ENCODE measurements at places on chromosomes 12 and 14.

- no peak for DNase-seq
Measured at GRCh38 chr14:51668870-51669269, 17.2 kb downstream of the FRMD6 start.

DNA sequence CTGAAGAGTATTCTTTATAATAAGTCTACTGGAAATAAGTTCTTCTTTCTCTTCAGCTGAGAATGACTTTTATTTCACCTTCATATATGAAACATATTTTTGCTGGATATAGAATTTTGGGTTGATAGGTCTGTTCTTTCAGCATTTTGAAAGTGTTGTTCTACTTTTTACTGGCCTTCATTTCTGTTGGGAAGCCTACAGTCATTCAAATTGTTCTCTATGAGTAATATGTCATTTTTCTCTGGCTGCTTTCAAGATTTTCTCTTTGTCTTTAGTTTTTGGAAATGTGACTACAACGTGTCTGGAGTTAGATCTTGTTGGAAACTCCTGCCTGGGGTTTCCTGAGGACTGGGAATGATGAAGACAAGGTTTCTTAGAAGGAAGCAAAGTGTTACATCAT is 10.0 kb downstream of the FGFR1OP2 start:
- DNase-seq = no peak

DNA sequence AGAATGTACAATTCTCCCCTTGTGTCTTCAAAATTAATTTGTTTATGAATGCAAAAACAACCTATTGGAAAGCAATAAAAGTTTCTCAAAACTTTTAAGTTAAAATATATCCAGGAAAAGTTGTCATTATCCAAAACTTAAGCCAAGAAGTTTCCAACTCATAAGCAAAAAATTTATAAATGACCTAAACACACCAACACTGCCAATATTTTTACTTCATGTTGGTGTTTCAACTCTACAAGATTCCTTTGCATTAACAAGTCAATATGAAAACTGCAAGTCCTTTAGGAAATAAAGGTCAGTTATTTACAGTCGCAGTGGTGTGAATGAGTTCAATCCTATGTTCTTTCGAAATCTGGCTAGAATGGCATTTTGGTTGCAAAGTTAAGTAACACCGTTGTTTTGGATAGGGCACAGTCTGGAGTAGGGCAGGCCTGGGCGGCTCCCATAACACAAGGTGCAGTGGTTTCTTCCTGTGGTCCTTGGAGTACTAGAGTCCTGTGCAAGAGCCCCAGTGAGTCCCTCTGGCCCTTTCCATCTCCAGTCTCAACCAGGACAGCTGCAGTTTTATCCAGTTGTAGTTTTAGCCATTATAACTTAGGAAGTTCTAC is 151.4 kb downstream of the MED13L start:
- DNase-seq = no peak

DNA sequence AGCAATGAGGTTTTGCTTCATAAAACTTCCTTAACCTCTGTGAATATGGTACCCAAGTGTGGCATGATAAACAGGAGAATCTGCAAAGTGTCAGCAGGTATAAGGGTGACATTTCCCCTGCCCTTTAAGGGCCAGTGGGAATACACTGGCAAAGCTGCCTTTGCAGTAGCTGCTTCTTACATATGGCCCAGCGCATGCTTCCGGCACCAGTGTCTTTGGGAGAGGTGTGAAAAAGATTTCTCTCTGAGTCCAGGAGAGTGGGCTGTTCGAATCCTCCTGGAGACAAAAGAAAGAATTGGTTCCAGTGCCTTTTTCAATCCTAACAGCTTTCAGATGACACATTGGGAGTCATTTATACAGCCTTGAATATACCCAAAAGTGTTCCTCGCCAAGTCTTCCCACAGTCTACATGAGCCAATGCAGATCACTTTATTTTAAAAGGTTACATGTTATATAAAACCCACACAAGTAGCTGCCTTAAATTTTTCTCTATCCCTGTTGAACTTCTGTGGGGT is 437.7 kb downstream of the PRKD1 start:
- no peak for DNase-seq

- no peak for DNase-seq
Measured at GRCh38 chr12:124505001-124505818, 62.2 kb downstream of the NCOR2 start.

DNA sequence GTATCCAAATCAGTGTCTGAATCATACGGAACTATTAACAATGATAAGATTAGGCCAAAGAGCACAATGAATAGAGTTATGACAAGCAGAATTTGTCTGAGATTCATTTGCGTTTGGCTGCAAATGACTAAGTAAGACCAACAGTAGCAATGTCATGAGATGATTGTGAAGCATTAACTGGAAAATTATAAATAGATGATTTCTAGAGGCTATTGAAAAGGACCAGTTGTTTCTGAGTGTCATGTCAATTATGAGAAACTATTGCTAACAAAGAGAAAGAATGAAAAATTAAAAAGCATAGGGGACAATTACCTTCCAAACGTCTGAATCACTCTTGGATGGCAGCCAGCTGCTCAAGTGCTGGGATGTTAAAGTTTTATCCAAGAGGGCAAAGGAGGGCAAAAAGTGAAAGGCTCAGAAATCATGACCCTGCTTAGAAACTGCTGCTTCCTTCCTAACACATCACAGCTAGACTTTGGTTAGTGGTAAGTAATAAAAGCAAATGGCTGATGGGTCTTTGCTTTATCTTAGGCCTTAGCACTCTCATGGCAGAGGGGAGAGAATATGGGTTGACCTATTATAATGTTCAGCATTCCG is 89.0 kb downstream of the AKAP6 start:
- no peak for DNase-seq

DNA sequence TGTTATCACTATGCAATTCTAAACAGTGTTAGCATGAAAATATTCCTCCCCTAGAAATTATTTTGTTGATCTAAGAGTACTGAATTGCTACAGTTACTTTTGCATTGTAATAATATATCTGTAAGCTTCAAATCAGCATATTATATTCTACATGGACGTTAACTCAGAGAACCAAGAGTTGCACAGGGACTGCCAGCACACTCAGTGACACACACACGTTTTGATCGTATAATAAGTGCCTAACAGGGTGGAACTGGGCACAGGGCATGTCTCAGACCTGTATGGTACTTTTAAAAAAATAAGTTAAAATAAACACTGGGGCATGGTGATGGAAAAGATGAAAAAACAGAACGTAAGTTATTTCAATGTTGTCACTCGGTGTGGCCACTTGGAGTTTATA is 451.6 kb downstream of the RGS6 start:
- DNase-seq = no peak

GRCh38 chr12:104751594-104751993 is 206.5 kb downstream of the SLC41A2 start:
- peak; percentile 49 for DNase-seq

DNA sequence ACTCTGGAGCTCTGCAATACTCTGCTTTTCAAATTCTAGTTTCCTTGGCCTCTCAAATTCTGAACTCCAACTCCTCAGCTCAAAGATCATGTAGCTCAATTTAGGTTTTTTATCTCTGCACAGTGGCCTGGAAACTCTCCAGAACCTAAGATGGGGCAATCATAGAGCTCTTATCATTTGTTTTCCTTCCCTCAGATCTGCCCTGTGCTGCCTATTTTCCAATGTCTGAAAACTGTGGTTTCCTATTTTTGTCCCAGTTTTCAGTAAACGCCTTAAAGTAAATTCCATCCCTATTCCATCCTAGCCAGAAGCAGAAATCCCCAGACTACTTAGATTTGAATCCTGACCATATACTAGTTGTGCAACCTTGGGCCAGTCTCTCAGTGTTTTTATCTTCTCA is 73.2 kb downstream of the CEP83 start:
- DNase-seq = no peak

DNA sequence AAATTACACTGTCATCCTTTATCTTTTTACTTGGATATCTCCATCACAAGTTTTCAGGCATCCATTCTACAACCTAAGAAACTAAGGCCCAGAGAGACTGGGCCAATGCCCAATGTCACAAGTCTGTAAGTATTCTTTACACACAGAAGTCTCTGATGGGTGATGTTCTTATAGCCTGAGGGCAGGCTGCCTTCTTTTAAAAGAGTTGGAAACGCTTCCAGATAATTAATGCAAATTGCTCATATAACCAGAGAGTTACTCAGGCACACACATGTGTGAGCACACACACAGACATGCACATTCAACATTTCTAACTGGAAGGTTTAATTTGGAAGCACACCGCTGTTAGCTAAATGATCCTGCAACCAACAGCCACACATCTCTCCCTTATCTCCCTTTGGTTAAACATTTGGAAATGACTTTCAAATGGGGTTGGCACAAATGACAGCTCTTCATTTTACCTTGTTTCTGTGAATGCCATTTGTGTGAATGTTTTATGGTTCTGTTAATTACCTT is 160.8 kb upstream of the TMPO start:
- no peak for DNase-seq

DNA sequence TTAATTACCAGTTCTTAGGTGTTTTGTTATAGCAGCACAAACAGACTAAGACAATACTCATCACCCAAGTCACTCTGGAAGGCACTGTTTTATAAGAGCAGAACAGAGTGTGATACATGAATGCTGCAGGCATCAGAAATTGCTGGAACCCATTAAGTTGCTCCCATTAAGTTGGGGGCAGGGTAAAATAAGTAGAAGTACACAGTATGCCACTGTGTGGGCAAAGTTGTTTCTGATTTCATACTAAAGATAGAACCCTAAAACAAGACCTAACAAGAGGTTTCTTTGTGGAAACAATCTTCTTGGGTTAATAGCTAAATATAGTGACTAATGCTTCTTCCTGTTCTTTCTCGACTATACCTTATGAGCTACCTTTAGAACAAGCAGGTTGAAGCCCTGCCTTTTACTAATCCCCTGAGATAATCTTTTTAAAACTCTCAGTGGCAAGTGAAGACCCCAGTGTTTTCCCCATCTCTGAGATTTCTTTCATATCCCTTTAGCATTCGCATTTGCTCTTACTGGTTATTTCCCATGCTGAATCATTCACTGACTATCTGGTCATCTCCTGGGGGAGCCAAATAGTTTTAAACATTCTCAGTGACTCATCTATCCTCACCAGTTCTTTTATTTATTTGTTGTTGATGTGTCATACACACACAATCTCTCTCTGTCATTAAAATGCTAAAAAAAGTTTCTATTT is 52.3 kb downstream of the SOCS2 start:
- no peak for DNase-seq

Data from memory B cell (primary cell).